ENCODE measurements at places on chromosomes 12 and 14. TPM values are rescaled to one million over a fixed set of nuclear protein-coding genes. Genes with fewer than 3 reads are reported as not detected.

The PMEL gene
- 0.54 TPM for total RNA-seq

The RNASE4 gene
- total RNA-seq = 12.1 TPM

The PRH2 gene
- total RNA-seq = not detected

DNA sequence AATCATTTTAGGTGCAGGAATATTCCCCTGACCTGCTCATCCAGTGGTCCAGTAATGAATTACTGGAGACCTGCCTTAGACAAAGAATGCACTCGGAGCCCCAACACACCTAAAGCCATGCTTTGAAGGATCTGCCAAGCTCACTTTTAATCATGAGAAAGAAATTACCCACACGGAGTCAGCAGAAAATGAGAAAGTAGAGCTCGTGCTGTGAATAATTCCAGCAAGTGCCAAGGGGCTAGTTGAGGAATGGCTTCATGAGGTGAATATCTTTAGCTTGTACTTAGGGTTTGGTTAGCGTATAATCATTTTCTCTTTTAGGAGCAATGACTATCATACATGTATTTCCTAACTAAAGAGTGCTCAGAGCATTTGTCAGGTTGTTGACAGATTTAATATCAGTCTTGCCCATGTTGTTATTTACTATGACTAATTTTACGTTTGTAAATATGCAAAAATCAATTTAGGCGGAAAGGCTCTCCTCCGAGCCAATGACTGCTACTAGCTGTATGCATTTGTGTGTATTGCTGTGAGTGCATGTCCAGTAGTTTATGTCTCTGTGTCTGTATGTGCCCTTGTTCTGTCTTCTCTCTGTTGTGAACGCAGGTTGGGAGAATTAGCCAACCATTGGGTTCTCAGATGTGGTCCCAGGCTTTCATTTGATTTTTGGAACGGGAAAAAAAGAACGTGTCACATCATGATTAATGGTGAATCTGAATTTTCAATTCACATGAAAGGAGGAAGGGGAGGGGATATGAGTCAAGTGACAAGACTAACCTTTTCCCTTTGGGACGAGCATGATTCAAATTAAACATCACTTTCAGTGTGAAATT lies 98.4 kb downstream of the RMST start:
- DNase-seq = no peak

DNA sequence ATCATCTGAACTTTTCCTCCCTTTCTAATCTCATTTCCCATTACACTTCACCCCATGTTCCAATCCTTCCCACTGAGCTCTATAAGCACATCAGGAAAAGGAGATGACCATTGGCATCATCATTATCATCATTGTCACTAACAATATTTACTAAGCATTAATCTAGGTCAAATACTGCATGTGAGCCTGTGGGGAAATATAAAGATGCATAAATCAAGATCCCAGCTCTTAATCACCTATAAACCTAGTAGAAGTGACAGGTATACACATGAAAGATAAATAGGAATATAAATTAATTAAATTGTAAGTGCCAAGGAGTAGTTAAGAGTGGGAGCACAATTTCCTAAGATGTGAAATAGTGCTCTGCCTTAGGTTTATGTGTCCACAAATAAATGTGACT lies 100.6 kb downstream of the OTOGL start:
- no peak for DNase-seq

- no peak for DNase-seq
Observed at GRCh38 chr12:45075587-45076282, 24.8 kb upstream of the DBX2 start.

All from M059J (cell line).